Mesendoderm (in vitro differentiated cells): ENCODE measurements at places on chromosomes 5 and 9.

GRCh38 chr9:79604921-79605562, 33.3 kb downstream of the TLE4 start:
- no peak for DNase-seq

- peak; percentile 28 for DNase-seq
Observed at GRCh38 chr5:1251678-1252580, 26.7 kb downstream of the SLC6A18 start.

- DNase-seq, result no peak
Observed at GRCh38 chr5:34535433-34535832, 120.7 kb upstream of the RAI14 start.

DNA sequence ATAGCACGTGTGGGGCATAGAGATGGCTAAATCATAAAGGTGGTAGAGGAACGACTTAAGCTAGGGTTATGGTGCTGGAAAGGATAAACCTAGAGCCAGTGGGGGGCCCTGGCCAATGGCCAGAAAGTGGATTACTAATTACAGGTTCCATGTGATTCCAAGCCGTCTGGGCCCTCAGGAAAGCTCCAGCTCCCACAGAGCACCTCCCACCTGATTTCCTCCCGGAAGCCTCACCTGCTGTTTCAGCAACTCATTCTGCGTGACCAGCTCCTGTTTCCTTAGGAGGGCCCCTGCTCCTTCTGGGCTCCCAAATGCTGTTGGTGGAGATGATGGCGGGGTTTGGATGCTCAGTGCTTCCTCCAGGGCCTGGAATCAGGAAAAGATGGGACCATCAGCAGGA, 16.2 kb downstream of the GPX3 start:
- peak; percentile 31 for DNase-seq
